ENCODE measurements at places on chromosomes 7 and 10. TPM values are rescaled to one million over a fixed set of nuclear protein-coding genes. Genes with fewer than 3 reads are reported as not detected.

Gene SUMF2
- total RNA-seq = 194 TPM

Gene PAPOLB
- total RNA-seq = 0.12 TPM

Gene AGAP5
- 2.7 TPM for total RNA-seq

Gene INA
- 0.50 TPM for total RNA-seq

Gene CRYGN
- 0.25 TPM for total RNA-seq

Gene ADCYAP1R1
- total RNA-seq = not detected

Gene IGFBP1
- 0.11 TPM for total RNA-seq

Gene NOS3
- 3.3 TPM for total RNA-seq

Gene PALD1
- total RNA-seq = under 0.01 TPM

Gene NEUROD6
- total RNA-seq = not detected

Gene UPK3BL2
- 0.87 TPM for total RNA-seq

Gene SPOCK2
- total RNA-seq = 0.11 TPM

Gene CDHR1
- 0.12 TPM for total RNA-seq

Gene ANLN
- 194 TPM for total RNA-seq

Gene GBX1
- not detected for total RNA-seq

Gene MMP21
- total RNA-seq = under 0.01 TPM

Gene ITPRID1
- not detected for total RNA-seq

Gene TRIM50
- total RNA-seq = not detected

Gene SPDYE2B
- total RNA-seq = not detected

Gene MNX1
- total RNA-seq = not detected

Gene FAM131B
- 2.3 TPM for total RNA-seq

Gene OPN1SW
- not detected for total RNA-seq

Gene SPDYE5
- total RNA-seq = 0.12 TPM

Gene TDRD1
- total RNA-seq = 0.62 TPM

Gene LIPM
- not detected for total RNA-seq

Gene H2BK1
- total RNA-seq = not detected

Gene RBM20
- total RNA-seq = under 0.01 TPM

Gene OR2A12
- total RNA-seq = not detected

Gene PCLO
- 4.9 TPM for total RNA-seq

Gene NCOA4
- total RNA-seq = 157 TPM

Gene FGL2
- 0.22 TPM for total RNA-seq

Gene FRA10AC1
- 9.5 TPM for total RNA-seq

Gene PRSS37
- not detected for total RNA-seq

Gene NXPH1
- not detected for total RNA-seq

Gene TCAF2
- 1.9 TPM for total RNA-seq

Gene CPA4
- 8.2 TPM for total RNA-seq

Gene NUPR2
- total RNA-seq = not detected

Gene GCK
- 0.62 TPM for total RNA-seq

Gene POLR2J
- total RNA-seq = 21.7 TPM

Gene PIP
- not detected for total RNA-seq

Gene STK31
- total RNA-seq = not detected

Gene ADAP1
- 1.2 TPM for total RNA-seq

Gene CDK14
- 49.6 TPM for total RNA-seq

Gene HMX3
- total RNA-seq = not detected

Gene RNF32
- 1.2 TPM for total RNA-seq
